NCI-H1105 (cell line): ENCODE measurements at places on chromosomes 3 and 15.
A peak's percentile ranks its signal among the peaks of the same experiment; 100 is the strongest.

- DNase-seq = no peak
Observed at GRCh38 chr15:79154483-79155135, 64.0 kb upstream of the RASGRF1 start.

DNA sequence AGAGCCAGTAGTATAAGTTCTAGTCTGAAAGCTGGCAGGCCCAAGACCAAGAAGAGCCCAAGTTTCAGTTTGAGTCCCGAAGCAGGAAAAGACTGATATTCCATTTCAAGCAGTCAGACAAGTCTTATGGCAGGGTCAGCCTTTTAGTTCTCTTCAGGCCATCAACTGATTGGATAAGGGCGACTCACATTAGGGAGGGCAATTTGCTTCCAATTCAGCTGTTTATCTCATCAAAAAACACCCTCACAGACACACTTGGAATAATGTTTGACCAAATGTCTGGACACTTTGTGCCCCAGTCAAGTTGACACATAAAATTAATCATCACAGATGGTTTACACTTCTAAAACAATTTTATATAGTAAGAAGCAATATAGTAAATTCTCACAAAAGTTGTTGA, 69.7 kb downstream of the UBE2E2 start:
- no peak for DNase-seq

DNA sequence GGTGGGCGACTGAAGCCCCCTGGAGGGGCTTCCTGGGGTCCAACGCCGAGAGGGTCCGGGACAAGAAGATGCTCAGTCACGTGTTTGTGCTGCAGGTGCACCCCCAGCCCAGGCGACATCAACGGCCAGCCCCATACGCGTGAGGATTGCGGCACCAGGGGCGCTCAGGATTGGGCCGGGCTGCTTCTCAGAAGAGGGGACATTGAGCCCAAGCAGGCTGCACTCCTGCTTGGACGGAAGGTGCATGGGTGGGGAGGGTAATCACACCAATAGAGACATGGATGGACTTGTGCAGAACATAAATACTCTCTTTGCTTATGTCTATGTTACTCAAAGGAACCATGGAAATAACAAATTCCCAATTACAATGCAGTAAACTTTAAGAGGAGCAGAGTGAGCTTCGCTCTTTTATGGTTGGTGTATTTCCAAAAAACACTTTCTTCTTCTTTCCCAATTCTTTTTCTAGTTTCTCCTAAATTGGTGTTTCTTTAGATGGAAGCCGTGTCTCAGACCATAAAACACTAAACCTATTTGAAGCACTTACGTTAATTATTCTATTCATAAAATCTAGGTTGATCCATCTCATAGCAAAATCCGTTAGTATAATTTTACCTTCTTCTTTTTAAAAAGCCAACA, 182.7 kb downstream of the GOLGA6L6 start:
- DNase-seq = no peak

GRCh38 chr3:181623924-181624694, 87.6 kb upstream of the SOX2 start:
- DNase-seq = peak; percentile 92

- DNase-seq = no peak
Observed at GRCh38 chr15:49982584-49982983, 136.4 kb downstream of the ATP8B4 start.

GRCh38 chr3:28924744-28925360, 356.0 kb upstream of the RBMS3 start:
- no peak for DNase-seq

GRCh38 chr3:187567021-187567420, 103.2 kb downstream of the SST start:
- DNase-seq = no peak

GRCh38 chr3:70853161-70853944, 540.9 kb upstream of the MDFIC2 start:
- no peak for DNase-seq

DNA sequence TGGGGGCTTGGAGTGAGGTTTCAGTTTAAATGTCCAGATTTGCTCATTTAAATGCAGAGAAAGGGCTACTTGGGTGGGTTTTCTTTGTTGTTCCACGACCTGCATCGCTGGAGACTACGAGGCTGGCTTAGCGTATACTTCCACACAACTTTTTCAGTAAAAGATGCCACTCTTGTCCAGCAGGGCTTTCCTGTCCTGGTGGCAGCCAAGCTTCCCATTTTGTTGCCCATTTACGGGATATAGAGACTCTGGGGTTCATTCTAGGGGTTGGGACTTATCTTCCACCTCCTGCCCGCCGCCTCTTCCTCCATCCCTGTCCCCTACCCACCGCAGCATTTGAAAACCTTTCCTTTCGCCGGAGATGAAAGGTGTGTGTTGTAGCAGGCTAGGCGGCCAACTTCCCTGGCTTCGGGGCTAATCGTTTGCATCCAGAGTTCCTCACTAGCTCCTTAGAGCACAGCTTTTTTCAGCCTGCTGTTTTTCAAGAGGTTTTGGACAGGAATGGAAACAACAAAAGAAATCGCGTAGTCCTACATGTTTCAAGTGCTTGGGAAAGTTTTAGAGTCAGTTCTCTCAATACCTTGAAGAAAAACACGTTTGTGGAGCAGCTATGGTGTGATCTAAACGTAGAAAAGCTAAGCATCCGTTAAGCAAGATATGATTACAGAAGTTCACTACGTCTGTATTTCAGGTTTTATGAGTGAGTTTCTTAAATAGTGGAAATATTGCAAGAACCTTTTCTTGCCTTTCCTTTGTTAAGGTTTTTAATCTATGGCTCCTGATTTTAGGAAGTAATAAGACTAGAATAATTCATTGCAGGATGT, 843 bp downstream of the CHRNA5 start:
- DNase-seq = no peak

GRCh38 chr3:176824811-176825210, 372.5 kb downstream of the TBL1XR1 start:
- DNase-seq = no peak

DNA sequence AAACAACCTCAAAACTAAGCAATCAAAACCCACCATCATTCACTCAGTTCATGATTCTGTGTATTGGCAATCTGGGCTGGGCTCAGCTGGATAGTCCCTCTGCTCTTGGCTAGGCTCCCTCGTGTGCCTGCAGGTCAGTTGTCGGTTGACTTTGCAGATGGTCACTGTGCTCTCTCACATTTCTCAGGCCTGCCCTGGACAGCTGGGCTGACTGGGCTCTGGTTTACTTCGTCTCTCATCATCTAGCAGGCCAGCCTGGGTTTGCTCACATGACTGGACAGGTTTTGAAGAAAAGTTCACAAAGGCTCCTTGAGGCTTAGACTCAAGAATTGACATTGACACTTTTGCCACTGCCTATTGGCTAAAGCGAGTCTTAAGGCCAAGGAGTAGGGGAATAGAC, 105.0 kb upstream of the CTNNB1 start:
- DNase-seq = no peak

DNA sequence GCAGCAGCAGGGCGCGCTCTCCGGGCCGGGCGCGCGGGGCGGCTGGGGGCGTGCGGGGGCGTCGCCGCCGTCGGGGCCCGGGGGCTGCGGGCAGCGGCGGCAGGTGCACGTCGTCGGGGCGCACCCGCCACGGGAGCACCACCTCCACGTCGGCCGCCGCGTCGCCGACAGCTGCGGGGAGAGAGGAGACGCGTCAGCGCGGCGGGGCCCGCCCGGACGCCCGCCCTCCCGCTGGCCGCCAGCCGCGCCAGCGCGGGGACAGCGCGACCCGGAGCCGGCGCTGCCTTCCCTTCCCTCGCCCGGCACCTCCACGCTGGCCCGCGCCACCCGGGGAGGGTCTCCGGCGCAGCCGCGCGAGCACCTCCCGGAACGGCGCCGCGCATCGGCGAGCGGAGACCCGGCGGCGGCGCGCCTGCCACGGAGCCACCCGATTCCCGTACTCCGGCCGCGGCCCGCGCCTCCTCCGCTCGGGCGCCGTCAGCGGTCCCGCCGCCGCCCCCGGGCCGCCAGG, 481 bp downstream of the ADAMTS17 start:
- peak; percentile 49 for DNase-seq

DNA sequence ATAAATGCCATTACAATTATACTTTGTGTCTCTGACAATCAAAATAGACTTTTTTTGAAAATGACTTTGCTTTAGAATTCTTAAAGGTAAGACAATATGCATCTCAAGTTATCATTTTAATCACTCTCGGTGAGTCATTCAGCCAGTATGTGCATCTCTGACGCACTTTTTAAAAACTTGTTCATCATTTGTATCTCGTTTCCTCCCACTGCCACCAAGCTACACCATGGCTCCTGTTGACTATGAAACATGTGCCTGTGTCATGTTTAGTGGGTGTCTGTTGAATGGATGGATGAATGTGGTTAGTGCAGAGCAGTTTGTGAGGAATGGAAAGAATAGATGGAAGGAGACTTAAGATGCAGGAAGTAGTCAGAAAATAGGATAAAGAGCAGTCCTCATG, 68.6 kb downstream of the ARPP21 start:
- DNase-seq = no peak

- no peak for DNase-seq
Observed at GRCh38 chr3:57733790-57734189, 22.3 kb upstream of the SLMAP start.

DNA sequence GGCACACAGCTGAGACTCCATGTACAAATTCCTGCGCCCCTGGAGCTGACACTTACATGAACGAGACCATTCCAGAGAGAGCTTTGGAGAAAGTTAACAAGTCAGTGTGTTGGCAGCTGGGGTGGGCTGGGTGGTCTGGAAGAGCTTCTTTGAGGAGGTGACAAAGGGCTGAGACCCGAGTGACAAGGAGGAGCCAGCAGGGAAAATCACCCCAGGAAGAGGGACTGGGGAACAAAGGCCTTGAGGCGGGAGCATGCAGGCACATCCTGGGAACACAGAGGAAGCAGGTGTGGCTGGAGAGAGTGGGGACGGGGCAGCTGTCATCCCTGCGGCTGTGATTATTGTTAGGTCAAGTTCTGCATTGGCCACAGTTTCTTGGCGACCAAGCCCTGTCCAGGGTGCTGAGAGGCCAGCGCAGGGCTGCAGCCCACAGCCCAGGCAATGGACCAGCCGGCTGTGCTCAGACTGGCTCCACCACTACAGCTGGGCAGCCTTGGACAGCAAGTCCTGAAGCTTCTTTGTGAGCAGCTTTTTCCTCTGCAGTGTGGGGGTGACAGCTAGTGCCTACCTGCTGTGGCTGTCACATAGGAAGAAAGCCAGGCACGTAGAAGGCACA, 34.2 kb upstream of the PRR23E start:
- peak; percentile 46 for DNase-seq

GRCh38 chr15:38876621-38877020, 312.0 kb upstream of the RASGRP1 start:
- DNase-seq = no peak

GRCh38 chr3:194637066-194637465, 3.8 kb upstream of the TMEM44 start:
- no peak for DNase-seq

GRCh38 chr15:51240066-51240465, 98.3 kb downstream of the CYP19A1 start:
- no peak for DNase-seq

- DNase-seq = no peak
Observed at GRCh38 chr3:39325236-39325635, 4.3 kb upstream of the CCR8 start.

- DNase-seq = no peak
Observed at GRCh38 chr15:98858610-98859023, 149.0 kb downstream of the PGPEP1L start.

GRCh38 chr3:10981961-10982360, 10.6 kb upstream of the SLC6A1 start:
- DNase-seq = no peak

GRCh38 chr3:152288681-152289080, 20.0 kb downstream of the MBNL1 start:
- DNase-seq = no peak

DNA sequence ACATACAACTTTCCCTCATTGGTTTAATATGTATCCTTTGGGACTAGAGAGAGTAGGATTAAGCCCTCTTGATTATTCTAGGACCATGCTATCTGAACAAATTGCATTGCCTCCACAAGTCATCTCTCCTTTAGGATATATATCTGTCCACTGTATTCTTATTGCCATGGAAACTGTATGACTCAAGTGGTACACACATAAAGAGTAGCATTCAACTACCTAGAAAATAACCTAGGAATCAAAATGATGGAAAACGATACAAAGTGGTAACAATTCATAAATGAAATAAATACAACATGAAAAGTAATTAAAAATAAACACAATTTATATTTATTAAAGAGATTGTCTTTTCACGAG, 212.1 kb upstream of the P2RY1 start:
- DNase-seq = no peak

DNA sequence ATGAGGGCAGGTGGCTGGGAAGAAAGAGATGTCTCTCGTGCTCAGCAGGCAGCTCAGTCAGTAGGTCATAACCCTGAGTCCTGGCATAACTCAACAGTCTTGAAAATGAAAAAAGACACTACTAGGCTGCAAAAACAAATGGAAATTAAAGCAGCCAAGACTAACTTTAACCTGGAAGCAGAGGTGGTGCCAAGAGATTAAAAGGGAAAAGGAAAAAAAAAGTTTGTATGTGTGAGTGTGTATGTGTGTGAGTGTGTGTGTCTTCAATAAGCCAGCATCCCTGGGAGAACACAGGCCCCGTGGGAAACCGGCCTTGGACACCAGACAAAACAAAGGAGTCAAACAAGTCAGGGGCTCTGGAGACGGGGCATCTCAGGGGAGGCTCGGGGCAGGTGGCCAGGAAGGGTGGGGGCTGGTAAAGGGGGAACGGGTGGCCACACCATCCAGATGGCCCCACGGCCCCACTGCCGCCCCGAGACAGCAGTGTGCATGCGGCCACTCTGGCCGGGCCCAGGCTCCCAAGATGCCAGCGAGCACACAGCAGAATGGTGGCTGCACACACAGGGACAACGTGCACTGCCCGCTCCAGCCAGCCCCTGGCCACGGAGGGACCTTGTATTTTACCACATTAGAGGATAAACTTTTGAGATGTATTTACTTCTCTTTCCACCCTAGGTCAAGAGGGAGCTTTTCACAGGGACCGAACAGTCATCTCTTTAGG, 23.8 kb downstream of the CYFIP1 start:
- DNase-seq = no peak

- no peak for DNase-seq
Observed at GRCh38 chr15:69060041-69060481, 45.6 kb downstream of the NOX5 start.

DNA sequence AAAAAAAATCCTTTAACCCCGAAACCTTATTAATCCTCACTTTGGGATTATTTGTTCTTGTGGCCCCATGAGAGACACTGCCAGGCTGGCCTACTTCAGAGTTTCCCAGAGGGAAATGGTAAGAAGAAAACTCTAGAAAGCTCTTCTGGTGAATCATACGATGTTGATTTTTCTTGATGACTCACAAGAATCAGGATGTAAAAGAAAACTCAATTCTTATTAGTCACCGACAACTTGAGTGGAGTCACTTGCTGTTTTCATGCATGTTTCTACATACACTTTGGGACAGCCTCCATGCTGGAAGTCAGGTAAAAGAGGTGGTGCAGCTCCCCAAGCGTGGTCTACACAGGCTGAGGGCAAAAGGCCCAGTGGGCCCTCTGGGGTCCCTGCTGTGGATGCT, 42.8 kb downstream of the MYO5C start:
- no peak for DNase-seq

- DNase-seq = no peak
Observed at GRCh38 chr3:120568598-120568997, 27.5 kb upstream of the NDUFB4 start.

- DNase-seq = peak; percentile 9
Observed at GRCh38 chr3:124839896-124840295, 47.3 kb downstream of the ITGB5 start.

GRCh38 chr3:46734773-46735172, 17.1 kb upstream of the PRSS50 start:
- no peak for DNase-seq
